ENCODE measurements at places on chromosomes 13 and 19.

GRCh38 chr13:49933511-49933910 is 2.6 kb downstream of the SPRYD7 start:
- DNase-seq = no peak

DNA sequence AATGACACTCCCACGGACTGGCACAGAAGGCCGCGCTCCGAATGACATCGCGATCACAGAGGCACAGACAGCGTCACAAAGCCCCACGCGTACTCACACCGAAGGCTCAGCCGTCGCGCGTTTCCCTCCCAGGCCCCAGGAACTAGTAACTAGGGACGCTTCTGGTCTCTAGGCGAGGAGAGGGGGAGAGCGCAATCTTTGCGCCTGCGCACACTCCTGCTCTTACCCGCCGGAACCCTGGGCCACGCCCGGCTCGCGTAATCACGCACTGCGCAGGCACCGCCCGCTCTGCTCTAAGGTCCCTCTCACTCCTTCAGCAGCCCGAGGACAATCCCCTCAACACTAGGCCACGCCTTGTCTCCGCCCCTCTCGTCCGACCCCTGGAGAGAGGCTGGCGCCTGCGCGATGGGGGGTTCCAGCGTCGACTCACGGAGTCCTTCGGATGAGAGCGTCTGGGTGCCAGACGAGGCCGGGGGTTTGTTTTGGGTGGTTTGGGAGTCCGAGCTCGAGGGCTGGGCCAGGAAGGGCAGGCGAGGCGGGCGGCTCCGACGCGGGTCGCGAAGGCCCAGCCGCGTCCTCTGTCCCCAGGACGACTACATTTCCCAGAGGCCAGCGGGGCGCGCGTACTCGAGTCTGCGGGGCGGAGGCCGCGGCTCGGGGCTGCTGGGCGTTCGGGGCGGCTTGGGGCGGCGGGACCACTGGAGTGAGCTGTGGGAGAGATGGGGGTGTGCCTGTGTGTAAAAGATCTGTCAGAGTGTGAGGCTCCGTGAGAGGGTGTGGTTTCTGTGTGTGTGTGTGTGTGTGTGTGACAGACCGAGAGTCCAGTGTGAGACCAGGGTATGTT is at the start of gene ZNF471:
TSS of gene ZNF471 (plus strand) at position 410 of the 844 bp plus-strand sequence. CDS start 3,717 bp downstream, outside the sequence.
- DNase-seq = peak; percentile 82

DNA sequence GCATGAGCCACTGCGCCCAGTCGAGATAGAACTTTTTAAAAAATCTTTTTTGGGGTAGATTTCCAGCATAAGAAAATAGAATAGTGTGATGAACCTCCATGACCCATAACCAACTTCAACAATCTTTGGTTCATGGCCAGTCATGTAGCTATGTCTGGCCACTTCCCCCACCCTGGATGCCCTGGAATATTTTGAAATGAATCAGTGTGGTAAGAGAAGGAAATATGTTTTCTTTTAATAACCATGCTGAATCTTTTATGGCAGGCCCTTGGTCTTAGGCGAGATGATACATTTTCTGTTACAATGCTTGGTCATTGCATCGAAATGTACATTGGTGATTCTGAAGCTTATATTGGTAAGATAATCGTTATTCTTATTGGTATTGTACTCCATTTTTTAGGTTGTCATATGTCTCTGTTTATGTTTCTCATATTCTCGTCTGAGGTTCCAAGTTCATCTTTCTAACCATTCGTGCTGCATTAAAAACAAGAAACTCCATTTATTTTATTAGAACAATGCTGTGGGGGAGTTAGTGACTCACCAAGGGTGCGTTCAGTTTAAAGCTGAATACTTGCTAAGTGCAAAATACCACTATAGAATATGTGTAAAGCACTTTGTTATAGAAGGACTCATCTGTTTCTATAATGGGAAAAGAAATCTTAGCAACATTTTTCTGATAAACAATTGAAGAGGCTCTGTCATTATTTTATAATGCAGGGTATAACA is 16.4 kb upstream of the UPF3A start:
- no peak for DNase-seq

GRCh38 chr19:41612483-41612882 is 14.4 kb downstream of the CEACAM4 start:
- DNase-seq = no peak

GRCh38 chr19:4098493-4098892 is 25.4 kb downstream of the MAP2K2 start:
- no peak for DNase-seq

GRCh38 chr19:51001515-51001914 is at the start of gene KLK8:
Gene KLK8 (minus strand): TSS chr19:51001604. CDS start chr19:51001167, 437 bp downstream.
- no peak for DNase-seq
